Fibroblast of upper back skin (primary cell): ENCODE measurements at places on chromosomes 6 and 20.

DNA sequence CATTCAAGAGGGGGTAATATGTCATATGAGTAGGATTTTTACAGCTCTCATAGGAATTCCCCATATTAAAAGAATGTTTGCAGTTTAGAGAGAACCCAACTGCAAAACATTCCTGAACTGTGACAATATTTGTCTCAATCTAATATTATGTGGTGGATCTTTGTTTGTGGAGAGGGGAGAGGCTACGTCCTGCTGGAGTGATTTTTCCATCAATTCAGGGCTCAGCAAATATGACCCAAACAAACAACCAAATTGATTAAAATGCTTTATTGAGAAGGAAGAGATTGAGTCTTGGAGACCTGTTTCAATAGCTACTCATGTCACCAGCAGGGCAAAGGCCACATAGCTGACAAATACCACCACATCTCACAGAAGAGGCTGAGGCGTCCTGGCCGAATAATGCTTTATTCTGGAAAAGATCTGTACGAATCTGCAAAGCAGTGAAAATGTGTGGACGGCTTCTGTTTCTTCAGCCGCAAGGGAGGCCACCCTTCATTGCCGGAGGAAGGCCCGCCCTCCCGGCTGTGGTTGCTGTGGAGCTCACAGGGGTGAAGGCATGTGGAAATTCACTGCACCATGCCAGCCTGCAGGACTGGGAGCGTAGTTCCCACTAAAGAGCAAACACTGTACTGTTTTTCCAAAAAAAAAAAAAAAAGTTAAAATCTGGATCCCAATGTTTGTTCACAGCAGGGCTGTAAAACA is 89.7 kb upstream of the QKI start:
- DNase-seq: peak; percentile 48

- peak; percentile 76 for DNase-seq
Observed at GRCh38 chr6:84976526-84977362, 212.3 kb upstream of the TBX18 start.

DNA sequence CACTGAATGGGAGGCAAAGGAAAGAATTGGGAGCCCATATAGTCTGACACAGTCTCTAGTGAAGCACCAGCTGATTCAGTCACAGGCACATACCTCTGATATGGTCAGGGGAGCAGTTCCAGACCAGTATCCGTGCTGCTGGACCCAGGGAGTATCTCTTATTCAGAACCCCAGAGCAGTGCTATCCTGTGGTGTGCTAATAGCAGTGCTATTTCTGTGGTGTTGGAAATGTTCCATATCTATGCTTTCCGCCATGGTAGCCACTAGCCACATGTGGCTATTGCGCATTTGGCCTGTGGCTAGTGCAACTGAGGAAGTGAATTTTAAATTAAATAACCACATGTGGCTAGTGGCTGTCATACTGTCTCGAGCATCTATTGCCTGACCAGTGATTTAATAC is 11.0 kb downstream of the SCUBE3 start:
- no peak for DNase-seq

GRCh38 chr6:135182071-135183001 is 1.2 kb downstream of the MYB start:
- DNase-seq: no peak

- no peak for DNase-seq
Observed at GRCh38 chr6:120764312-120764711, 570.0 kb downstream of the TBC1D32 start.

GRCh38 chr6:17865798-17866725 is 121.4 kb downstream of the KIF13A start:
- DNase-seq: peak; percentile 87

DNA sequence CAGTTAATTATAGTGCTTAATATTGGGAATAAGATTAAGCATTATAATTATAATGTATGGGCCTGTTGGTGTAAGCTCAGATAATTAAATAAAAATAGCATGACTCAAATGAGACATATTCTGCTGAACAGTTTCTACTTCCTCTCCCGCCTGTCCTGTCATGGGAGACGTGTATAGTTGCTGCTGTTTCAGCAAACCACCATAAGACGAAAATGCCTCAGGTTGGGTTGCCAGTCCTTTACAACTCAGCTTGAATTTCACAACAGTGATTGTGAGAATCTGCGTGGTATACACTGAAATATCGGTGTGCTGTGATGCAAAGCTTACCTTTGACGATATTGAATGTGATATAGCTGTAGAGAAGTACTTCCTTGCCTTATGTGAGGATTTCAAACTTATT is 99.5 kb downstream of the POPDC3 start:
- DNase-seq: no peak

GRCh38 chr6:130426066-130426721 is 60.4 kb downstream of the TMEM200A start:
- DNase-seq: no peak

GRCh38 chr6:106975738-106976064 is 1.2 kb upstream of the CD24 start:
- no peak for DNase-seq

DNA sequence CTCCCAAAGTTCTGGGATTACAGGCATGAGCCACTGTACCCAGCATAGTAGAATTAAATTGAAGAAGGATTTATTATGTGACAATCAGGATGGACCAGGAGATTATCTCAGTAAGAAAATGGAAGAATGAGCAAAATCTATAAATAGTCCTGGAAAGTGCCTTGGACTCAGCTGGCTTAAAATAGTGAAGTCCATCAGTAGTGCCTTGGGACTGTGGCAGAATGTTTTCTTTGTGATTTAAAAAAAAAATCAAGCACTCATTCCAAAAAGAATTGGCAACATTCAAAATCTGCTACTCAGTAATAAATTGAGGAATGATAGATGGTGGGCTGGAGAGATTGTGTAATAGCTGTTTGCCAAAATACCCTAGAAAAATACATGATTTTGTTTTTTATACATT is 37.0 kb upstream of the MAS1 start:
- DNase-seq: no peak
